ENCODE measurements at places on chromosomes 3 and 15. TPM values are rescaled to one million over a fixed set of nuclear protein-coding genes. Genes with fewer than 3 reads are reported as not detected.

- no peaks in the 10 kb centered on the region for H3K4me1 ChIP-seq
- no peak for DNase-seq
- no peaks in the 10 kb centered on the region for H3K36me3 ChIP-seq
- H3K27ac ChIP-seq, result no peak overlapping the region
- H3K27me3 ChIP-seq, result no peaks in the 10 kb centered on the region
- H3K4me3 ChIP-seq, result no peak overlapping the region
Measured at GRCh38 chr15:93478947-93479346, 389.9 kb upstream of the RGMA start.

DNA sequence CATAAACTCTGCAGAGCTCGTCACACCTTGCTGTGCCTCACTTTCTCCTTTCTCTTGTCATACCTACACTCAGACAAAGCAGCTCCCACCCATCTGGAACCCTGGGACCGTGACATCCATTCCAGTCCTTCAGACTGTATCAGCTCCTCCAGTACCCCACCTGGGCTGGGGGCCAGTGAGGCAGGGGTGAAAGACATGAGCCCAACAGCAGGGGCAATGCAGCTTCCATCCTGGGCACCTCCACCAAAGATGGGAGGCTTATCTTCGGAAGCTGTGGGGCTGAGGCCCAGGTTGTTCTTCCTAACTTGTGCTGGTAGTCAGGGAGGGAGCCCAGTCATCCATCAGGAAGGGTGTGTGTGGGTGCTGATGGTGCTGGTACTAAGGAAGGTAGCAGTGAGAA is 109.2 kb downstream of the EEFSEC start:
- peaks cover 39% of the 10 kb centered on the region for H3K36me3 ChIP-seq
- H3K4me3 ChIP-seq, result no peak overlapping the region
- H3K27ac ChIP-seq, result no peak overlapping the region
- no peak for DNase-seq

GRCh38 chr3:157033001-157033400 is 126.9 kb downstream of the CCNL1 start:
- peaks cover 23% of the 10 kb centered on the region for H3K27me3 ChIP-seq
- H3K36me3 ChIP-seq, result no peaks in the 10 kb centered on the region
- no peaks in the 10 kb centered on the region for H3K4me1 ChIP-seq
- no peak for DNase-seq
- H3K4me3 ChIP-seq, result no peak overlapping the region

GRCh38 chr3:22704166-22704565 is 499.0 kb upstream of the UBE2E2 start:
- no peaks in the 10 kb centered on the region for H3K27me3 ChIP-seq
- DNase-seq, result no peak
- no peak overlapping the region for H3K27ac ChIP-seq
- H3K4me3 ChIP-seq, result no peak overlapping the region
- no peaks in the 10 kb centered on the region for H3K4me1 ChIP-seq
- H3K36me3 ChIP-seq, result no peaks in the 10 kb centered on the region

The CCDC39 gene
- total RNA-seq, result not detected

- H3K27ac ChIP-seq, result no peak overlapping the region
- no peaks in the 10 kb centered on the region for H3K4me1 ChIP-seq
- H3K27me3 ChIP-seq, result no peaks in the 10 kb centered on the region
- no peak for DNase-seq
- H3K36me3 ChIP-seq, result no peaks in the 10 kb centered on the region
- H3K4me3 ChIP-seq, result no peak overlapping the region
Measured at GRCh38 chr3:99084156-99084555, 182.7 kb upstream of the DCBLD2 start.

DNA sequence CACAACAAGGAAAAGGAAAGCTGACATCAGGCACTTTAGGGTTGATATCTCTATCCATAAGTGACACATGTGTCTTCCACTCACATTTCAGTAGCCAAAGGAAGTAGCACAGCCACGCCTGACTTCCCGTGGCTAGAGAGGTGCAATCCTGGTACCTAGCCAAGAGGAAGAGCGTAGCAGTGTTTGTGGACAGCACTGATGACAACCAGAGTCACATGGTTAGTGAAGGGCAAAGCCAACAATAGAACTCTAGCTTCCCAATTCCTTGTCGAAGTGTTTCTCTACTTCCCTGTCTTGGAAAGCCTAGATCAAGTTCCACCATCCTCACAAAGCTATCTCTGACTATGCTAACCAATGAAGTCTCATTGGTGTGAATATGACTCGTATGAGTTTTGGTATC is 189.2 kb downstream of the RSL24D1 start:
- H3K27me3 ChIP-seq, result no peaks in the 10 kb centered on the region
- H3K27ac ChIP-seq, result no peak overlapping the region
- no peaks in the 10 kb centered on the region for H3K36me3 ChIP-seq
- H3K4me1 ChIP-seq, result no peaks in the 10 kb centered on the region
- no peak overlapping the region for H3K4me3 ChIP-seq

DNA sequence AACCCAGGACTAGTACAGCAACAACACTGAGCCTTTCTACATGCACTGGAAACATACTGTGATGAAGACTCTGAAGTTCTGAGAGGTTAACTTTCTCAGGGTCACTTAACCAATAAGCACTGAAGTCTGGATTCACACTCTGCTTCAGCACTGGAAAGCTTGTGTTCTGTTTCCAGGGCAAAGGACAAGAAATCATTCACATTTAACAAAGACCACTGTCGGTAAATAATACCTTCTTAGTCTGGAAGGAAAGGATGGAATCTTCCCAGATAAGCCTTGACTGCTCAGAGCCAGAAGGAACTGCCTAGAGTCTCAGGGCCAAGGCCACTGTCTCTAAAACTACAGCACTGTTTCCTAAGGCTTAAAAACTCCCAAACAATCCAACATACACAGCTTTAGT is 4.3 kb upstream of the GLYCTK start:
- H3K4me3 ChIP-seq, result no peak overlapping the region
- no peaks in the 10 kb centered on the region for H3K36me3 ChIP-seq
- H3K27me3 ChIP-seq, result no peaks in the 10 kb centered on the region
- no peak for DNase-seq
- peak overlapping the region; percentile 70 for H3K27ac ChIP-seq
- H3K4me1 ChIP-seq, result peaks cover 45% of the 10 kb centered on the region

DNA sequence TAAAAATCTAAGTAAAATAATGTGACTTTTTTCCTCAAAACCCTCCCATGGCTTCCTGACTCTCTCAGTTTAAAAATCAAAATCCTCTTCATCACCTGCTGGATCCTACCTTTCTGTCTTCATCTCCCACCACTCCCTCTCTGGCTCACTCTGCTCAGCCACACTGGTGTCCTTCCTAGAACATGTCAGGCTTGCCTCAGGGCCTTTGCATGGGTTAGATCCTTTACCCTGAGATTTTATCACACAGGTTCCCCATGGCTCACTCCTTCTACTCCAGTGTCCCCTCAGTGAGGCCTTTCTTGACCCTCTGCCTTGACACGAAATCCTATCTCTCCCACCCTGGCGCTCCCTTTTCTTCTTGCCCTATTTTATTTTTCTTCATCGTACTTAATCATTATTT is 141.8 kb downstream of the RPL22L1 start:
- no peaks in the 10 kb centered on the region for H3K36me3 ChIP-seq
- H3K27ac ChIP-seq, result no peak overlapping the region
- H3K4me1 ChIP-seq, result no peaks in the 10 kb centered on the region
- H3K27me3 ChIP-seq, result peaks cover 4% of the 10 kb centered on the region
- no peak for DNase-seq
- H3K4me3 ChIP-seq, result no peak overlapping the region

The SAXO2 gene
- not detected for total RNA-seq
